ENCODE measurements at places on chromosomes 7 and 10.
A peak's percentile ranks its signal among the peaks of the same experiment; 100 is the strongest.

GRCh38 chr10:50398823-50399222 is 147.5 kb upstream of the ASAH2 start:
- DNase-seq, result no peak

GRCh38 chr10:6912424-6912823 is 332.3 kb upstream of the PRKCQ start:
- DNase-seq, result no peak

GRCh38 chr10:89115876-89116627 is 91.1 kb downstream of the CH25H start:
- DNase-seq, result no peak

- no peak for DNase-seq
Observed at GRCh38 chr10:58064714-58065528, 202.8 kb downstream of the IPMK start.

GRCh38 chr7:152699079-152699478 is 23.1 kb upstream of the XRCC2 start:
- no peak for DNase-seq

- DNase-seq, result no peak
Observed at GRCh38 chr7:80791509-80791929, 127.3 kb downstream of the SEMA3C start.

DNA sequence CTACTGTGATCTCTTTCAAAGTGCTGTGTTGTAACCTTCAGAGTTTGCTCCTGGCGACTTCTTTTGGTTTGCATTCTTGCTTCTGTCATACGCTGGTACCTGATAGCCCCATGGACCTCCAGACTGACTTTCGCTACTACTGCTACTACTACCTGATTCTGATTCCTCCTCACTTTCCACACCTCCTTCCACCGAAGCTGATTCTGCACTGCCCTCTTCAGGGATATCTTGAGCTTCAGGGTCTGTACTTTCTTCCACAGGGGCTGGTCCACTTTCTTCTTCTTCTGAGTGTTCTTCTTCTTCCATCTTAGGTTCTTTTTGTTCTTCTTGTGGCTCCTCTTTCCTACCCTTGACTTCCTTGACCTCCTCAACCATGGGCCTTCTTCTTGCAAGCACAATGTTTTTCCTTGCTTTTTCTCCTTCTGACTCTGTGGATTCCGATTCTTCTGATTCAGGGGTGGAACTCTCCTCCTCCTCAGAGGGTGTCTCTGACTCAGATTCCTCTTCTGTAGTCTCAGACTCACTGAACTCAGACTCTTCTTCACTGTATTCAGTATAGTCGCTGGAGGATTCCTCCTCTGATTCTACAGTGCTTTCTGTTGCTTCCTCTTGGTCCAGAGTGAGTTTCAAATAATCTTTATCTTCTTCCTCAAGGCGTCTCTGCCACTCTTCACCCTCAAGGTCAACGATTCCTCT is 992.2 kb downstream of the PCDH15 start:
- DNase-seq, result no peak

DNA sequence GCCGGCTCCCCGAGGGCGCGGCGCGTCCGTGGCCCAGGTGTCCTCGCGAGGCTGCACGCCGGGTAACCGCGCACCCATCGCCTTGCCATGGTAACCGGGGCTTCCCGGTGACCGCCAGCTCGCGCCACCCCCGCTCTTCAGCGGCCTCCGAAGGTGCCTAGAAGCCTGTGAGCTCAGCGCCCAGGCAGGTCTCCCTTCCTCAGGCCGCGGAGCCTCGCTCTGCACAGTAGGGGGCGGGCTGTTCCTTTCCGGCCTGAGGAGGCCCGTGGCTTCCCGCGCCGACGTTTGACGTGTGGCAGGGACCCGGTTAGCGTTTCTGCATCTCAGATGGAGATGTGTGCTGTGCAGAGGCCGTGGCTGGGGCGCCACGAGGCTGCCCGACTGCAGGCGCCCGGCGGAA is 117.1 kb downstream of the DYNC2I1 start:
- no peak for DNase-seq

DNA sequence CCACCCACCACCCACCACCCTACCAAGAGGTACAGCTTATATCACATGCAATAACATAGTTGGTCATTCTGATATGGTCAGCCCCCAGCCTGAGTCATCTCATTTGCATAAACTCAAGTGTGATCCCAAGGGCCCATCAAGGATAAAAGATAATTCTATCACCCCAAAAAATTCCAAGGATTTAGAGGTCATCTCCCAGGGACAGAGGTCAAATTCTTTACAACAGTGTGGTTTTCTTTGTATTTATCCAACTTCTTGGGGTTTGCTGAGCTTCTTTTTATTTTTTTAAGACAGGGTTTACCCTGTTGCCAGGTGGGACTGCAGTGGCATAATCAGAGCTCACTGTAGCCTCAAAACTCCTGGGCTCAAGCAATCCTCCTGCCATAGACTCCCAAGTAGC is 9.4 kb upstream of the GTPBP10 start:
- no peak for DNase-seq

DNA sequence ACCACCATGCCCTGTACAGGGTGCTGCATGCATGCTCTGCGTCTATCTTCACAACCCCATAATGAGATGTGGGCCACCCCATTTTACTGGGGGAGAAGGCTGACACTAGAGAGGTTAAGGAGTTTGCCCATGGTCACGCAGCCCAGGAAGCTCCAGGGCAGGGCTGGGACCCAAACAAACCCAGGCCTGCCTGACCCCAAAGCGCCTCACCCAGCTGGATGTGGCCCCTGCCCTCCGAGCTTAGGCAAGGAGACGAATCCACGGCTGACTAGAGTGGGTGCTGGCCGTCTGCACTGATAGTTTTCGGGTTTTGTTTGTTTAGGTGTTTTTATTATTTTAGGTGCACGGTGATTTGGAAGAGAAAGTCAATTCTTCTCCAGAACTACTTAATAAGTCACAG is 65.7 kb downstream of the CHST15 start:
- no peak for DNase-seq

- DNase-seq, result peak; percentile 65
Observed at GRCh38 chr7:1579481-1580421, 9.9 kb upstream of the PSMG3 start.

DNA sequence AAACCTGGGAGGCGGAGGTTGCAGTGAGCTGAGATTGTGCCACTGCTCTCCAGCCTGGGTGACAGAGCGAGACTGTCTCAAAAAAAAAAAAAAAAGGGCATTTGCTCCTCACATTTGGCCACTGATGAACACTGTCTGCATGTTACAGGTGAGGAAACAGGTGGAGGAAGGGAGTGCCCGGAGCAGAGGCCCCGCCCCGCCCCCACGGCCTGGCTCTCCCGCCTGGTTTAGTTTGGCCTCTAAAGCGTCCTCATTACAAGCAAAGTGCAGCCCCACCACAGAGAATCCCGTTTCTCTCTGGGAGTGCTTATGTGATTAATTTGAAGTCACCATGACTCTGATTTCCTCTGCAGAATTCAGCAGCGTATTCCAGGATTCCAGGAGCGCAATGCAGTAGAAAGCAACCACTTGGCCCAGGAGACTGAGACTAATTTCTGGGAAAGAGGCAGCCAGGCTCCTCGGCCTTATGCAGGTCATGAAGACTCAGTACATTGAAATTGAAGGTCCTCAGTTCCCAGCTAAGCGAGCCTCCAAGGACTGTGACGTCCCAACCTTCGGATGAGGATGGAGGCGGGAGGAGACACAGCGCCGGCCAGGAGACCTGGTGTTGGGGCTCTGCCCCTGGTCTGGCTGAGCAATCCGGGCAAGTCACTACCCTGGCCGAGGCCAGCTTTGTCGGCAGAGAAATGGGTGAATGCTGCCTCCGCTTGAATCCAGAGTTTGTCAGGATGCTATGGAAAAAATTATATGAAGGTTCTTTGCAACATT is 44.7 kb downstream of the RBM17 start:
- no peak for DNase-seq

DNA sequence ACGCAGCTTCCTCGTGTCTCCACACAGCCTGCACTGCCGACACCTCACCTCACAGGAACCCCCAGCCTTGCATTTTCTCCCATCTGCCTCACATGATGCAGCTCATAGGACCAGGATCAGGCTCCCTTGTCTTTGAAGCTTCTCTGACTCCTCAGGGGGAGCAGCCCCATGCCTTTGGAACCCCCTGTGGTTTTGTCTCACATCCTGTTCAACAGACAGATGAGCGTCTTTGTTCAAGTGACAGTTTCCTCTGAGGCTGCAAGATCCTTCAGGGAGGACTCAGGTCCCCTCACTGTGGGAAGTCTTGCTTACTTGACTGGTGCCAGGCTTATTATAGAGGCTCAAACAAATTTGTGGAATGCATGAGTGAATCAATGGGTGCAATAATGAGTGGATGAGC is 667.1 kb downstream of the INHBA start:
- DNase-seq, result no peak

DNA sequence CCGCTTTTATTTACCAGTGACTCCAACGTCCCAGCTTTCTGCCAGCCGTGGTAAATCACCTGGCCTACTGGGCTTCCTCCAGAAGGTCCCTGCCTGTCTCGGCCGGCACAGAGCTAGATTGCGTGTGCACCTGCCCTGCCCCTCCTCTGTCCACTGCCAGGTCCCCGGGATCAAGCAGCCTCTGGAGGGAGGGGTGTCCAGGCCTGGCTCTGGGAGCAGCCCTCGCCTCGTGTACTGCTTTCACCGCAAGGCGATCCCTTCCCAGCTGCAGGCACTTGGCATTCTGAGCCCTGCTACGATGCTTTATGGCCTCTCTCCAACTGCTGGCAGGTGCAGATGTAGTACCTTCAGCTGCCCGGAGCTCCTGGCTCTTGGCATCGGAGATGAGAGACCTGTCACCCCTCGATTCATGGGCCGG is 7.4 kb downstream of the SLC29A3 start:
- DNase-seq, result no peak

DNA sequence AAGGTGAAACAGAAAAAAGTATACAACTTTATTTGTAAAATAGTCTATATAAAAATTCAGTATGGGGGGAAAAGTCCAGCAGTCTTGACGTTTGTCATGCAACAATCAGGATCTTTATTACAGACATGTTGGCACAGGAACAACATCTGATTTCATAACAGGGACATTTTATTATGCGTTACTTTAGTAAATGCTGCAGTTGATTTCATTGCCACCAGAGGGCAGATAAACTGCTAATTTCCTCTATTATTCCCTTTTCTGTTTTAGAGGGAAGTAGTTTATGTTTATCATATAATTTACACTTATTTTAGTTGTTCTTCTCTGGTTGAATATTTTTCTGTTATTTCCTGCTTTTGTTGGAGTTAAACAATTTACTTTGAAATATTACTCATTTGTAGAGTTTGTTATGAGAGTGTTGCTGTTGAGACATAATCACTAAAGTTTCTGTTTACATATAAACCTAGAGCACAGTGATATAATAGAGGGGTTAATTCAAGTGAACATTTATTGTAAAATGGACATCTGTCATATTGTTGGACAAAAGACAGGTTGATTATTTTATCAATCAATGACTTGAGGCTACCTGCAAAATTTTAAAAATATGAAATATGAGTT is 3.3 kb downstream of the PLXDC2 start:
- no peak for DNase-seq

All from stimulated activated CD8-positive, alpha-beta memory T cell treated with anti-CD3 and anti-CD28 coated beads, Interleukin-4, amount 100 ng/mL, for 24 hours (primary cell).